Stimulated activated CD4-positive, alpha-beta T cell treated with anti-CD3 and anti-CD28 coated beads, Interleukin-2, amount 100 ng/mL, for 48 hours (primary cell): ENCODE measurements at places on chromosomes 5 and 9.
A peak's percentile ranks its signal among the peaks of the same experiment; 100 is the strongest.

- no peak for DNase-seq
Observed at GRCh38 chr9:97237311-97237786, 70.1 kb upstream of the CCDC180 start.

- DNase-seq: no peak
Observed at GRCh38 chr5:138911441-138911840, 36.3 kb upstream of the LRRTM2 start.

GRCh38 chr5:140111859-140112551, 1.9 kb upstream of the PURA start:
- DNase-seq: no peak

GRCh38 chr5:38426986-38427950, 129.2 kb downstream of the LIFR start:
- no peak for DNase-seq

- DNase-seq: no peak
Observed at GRCh38 chr9:76462126-76462525, 3.1 kb downstream of the GCNT1 start.

DNA sequence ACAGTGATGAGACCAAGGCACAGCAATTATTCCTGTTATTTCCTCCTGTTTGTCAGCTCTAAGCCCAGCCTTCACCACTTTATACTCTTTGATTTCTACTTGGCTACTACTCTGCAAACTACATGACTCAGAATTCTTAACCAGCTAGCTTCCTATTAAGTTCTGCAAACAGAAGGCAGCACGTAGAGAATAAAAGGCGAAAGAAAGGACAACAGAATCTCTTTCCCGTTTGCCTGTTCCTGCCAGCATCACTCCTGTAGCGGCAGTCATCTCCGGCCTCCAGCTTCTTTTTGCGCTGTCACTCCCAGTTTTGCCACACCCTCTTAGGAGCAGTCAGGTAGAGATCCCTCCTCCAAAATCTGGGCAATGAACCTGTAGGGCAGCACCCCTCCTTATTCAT, 29.9 kb downstream of the DPYSL3 start:
- DNase-seq: no peak

DNA sequence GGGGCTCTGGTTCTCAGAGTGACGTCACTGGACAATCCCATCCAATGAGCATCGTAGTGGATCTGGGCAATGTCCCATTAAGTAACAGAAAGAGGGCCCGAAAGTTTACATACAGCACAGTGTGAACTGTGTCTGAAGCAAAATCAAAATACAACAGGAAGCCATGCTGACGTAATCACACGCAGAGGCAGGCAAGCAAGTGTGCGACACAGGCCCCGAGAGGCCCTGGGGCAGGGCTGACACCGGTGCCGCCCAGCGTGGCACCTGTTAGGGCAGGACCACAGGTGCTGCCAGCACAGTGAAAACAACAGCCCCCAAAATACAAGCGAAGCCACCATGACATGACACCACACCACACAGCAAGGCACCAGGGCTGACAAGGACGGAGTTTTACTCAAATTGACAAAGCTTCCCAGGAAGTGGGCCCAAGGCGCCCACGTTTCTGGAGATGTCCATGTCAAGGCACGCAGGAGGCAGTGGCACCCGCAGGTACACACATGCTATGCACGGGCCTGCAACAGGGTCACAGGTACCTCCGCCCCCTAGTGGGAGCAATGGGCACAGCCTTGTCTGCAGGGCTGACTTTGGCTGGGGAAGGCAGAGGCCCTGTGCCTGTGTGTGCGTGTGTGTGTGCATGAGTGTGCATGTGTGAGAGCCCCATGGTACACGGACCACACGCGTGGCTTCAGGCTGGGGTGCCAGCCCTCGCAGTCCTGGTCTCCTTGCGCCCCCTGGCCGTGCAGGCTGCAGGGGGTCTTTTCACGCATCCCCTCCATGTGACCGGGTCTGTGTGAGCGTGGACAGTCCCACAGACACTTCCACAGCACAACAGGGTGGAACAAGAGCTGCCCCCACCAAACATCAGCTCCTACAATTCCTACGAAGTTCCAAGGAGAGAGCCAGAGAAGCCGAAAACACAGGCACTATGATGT, 19.6 kb downstream of the QSOX2 start:
- peak; percentile 67 for DNase-seq

GRCh38 chr9:103323699-103324098, 328.6 kb downstream of the CYLC2 start:
- no peak for DNase-seq

DNA sequence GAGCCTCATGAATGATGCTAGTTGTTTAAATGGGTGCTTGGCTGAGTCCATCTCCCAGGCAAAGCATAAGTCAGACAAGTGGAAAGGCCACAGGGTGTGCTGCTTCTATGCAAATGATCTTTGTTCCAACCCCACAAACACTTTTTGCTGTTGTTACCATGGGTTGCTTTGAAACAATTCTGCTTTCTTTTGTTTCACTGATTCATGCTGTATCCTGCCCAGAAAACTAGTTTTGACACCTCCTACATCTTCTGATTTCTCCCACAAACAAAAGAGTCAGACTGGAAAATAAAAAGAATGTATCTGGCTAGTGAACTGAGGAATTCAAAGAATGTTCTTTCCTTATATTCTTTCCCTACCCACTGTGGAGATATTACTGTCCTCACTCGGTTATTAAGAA, 298.6 kb downstream of the DIRAS2 start:
- DNase-seq: no peak
